Stimulated activated CD4-positive, alpha-beta T cell treated with anti-CD3 and anti-CD28 coated beads, Interleukin-1b, Interleukin-23, amount 100 ng/mL, for 24 hours (primary cell): ENCODE measurements at places on chromosomes 4 and X.
A peak's percentile ranks its signal among the peaks of the same experiment; 100 is the strongest.

- no peak for DNase-seq
Observed at GRCh38 chr4:185201977-185202962, 1.5 kb downstream of the CFAP97 start.

DNA sequence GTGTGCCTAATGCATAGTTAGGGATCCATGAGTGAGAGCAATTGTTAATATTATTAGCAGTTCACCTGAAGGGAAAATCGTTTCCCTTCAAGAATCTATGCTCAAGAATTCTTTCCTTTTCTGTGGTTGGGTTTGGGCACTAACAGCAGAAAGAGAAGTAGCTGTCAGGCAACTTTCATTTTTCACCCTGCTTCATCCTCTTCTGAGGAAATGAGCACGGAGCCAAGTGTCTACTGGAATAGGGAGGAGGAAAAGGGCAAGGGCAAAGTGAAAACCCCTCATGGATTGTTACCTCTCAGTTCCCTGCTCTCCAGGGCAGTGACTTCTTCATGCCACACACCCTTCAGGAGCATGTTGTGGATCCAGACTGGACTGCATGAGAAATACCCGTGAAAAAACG lies 2.6 kb upstream of the HPGDS start:
- DNase-seq: no peak

DNA sequence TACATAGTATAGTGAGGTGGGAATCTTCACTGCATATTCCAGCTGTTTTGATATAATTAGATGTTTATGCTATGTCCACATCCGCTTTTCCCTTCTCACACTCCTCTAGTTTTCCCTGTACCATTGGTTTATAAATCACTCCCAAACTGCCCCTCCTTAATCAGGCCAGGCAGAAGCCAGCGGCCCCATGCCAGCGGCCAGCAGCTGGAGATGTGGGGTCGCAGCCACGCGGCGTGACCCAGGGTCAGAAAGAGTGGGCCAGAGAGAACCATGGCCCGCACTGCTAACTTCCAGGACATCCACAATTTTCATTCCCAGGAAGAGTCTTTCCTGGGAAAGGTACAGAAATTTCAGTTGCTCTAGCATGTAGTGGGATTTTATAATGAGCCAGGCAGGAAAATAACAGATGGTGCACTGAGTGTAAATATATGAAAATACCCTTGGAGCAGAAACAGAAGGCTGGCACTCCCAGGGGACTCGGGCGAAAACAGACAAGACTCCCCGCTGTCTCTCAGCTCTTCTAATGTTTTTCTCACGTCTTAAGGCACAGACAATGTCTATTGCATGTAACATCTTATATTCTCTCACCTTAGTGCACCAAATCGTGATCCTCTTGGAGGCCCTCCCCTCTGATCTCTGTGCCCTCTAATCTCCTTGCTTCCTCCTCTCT lies 145.9 kb upstream of the ZFP42 start:
- DNase-seq: no peak

DNA sequence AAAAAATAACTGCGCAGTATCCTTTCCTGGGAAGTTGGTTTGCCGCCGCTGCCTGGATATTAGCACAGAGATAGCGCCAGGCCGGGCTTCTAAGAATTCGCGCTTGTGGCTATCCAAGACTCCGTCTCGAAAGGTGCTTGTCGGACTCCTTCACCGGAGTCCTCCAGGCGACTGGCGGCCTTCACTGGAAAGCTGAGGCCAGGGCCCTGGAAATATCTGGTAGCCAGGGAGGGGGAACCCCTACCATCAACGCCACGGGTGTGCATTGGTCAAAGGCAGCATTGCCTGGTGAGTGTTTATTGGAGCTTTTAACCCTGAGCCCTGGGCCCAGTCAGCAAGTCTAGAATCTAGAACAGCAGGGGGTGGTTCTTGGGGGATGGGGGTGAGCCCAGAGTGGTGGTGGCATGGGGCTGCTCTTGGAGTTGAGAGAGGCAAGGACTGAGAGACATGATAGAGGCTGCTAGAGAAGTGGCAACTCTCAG lies 577 bp upstream of the PIM2 start:
- no peak for DNase-seq

DNA sequence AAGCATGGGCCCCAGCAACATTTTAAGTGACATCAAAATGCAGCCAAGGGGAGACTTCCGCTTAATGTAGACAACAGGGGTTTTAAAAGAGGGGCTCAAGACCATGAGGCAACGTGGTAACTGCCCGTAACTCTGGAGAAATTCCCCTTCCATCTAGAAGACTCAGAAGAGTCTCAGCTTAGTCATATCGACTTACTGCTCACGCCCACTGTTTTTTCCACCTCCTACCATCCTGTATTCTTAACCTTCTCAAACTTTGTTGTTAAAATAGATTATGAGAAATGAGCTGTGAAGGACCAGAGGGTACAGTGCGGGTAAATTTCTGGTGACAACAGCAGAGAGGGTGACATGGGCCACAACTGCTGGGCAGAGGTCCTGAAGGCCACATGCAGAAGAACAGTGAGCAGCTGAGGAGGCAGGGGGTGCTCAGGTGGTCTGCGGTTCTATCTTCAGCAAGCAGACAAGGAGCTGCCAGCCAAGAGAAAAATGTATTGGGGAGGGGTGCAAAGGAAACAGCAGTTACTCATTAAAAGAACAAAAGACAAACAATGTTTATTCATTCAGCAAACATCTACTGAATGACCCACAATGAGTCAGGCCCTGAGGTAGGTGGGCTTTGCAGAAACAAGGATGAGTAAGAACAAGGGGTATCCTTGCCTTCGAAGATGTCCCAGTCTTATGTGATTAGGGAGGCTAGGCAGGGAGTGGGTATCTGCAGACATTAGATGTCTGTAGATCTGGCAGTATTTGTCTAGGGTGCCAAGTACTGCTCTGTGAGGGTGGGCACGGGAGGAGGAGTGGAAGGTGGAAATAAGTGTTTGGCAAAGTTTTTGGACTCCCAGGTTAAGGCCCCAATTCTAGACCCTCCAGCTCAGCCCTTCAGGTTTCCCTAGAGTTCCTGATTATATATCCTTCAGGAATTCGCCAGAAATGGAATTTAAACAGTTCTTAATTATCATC lies 175.3 kb downstream of the TSPAN5 start:
- DNase-seq: peak; percentile 28

DNA sequence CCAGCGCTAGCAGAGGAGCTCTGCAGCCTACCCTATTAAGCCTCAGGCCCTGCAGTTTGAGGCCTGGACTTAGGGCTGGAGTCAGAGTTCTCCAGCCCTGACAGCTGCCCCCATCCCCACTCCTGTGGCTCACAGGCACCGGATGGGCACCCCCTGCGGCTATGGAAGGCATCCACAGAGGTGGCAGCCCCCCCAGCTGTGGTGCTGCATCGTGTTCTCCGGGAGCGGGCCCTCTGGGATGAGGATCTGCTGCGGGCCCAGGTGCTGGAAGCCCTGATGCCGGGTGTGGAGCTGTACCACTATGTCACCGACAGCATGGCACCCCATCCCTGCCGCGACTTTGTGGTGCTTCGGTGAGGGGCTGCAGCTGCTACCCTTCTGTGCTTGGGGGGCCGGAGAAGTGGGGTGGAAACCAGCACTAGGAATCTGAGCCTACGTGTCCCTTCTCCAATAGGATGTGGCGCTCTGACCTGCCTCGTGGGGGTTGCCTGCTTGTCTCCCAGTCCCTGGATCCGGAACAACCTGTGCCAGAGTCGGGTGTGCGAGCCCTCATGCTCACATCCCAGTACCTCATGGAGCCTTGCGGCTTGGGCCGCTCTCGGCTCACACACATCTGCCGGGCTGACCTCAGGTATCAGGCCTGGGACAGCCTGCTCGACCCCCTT lies 76.2 kb downstream of the STARD8 start:
- no peak for DNase-seq

GRCh38 chrX:154507673-154508383 lies 8.2 kb downstream of the FAM3A start:
- no peak for DNase-seq

DNA sequence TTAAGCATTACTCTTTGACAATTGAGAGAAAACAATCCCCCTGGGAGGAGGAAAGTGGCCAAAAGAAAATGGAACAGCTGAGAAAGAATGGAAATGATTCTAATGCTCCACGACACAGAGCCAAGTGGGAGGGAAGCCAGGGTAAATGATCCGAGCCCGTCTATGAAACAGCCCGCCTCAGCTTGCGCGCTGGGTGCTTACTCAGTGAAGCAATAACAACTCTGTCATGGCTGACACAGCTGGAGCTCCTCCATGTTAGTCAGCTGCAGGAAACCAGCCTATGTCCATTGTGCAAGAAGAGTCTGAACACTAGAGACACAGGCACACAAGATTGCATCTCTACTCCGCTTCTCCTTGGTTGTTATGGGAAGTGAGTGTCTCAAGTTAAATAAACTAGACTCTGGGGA lies 19.3 kb downstream of the NOA1 start:
- DNase-seq: no peak
